ENCODE measurements at places on chromosomes 7 and 10.
A peak's percentile ranks its signal among the peaks of the same experiment; 100 is the strongest.

GRCh38 chr7:42856605-42856987 is 55.3 kb downstream of the C7orf25 start:
- no peak for DNase-seq

- DNase-seq: no peak
Observed at GRCh38 chr7:82593780-82594179, 150.2 kb upstream of the CACNA2D1 start.

GRCh38 chr7:27221201-27221797 is 21.3 kb upstream of the EVX1 start:
- no peak for DNase-seq

DNA sequence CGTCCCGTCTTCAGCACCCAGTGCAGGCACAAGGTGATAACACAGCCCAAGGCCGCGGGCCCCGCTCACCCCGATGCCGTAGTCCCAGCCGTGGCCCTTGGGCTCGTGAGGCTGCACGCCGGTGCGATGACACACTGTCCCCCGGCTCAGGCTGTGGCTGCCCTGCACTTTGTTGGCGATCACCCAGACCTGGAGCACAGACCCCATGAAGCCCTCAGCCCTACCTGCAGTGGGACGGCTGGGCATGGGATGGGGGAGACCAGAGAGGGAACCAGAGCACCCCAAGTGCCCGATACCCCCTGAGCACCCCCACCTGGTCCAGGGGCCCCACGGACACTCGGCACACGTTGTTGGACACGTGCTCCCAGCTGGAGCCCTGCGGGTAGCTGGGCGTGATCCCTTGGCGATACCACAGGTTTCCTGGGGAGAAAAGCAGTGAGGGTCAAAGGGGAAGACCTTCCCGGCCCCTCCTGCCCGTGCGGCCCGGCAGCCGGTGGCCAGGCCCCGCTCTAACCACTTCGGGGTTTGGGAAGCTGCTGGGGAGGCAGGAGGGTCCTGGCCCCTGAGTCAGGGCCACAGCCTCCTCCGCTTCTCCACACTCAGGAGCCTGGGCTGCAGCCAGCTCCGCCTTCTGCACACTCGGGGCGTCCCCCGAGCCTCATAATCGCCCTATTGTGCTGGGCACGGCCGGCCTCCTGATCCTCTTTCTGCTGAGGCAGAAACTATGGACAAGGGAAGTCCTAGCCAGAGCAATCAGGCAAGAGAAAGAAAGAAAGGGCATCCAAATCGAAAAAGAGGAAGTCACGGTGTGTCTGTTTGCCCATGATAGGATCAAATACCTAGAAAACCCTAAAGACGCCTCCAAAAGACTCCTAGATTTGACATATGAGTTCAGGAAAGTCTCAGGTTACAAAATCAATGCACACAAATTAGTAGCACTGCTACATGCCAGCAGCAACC is 6.7 kb downstream of the BHLHA15 start:
- DNase-seq: no peak

GRCh38 chr10:20953120-20953519 is 56.0 kb upstream of the NEBL start:
- DNase-seq: no peak

GRCh38 chr7:89133819-89134218 is 338.3 kb upstream of the TEX47 start:
- DNase-seq: no peak

DNA sequence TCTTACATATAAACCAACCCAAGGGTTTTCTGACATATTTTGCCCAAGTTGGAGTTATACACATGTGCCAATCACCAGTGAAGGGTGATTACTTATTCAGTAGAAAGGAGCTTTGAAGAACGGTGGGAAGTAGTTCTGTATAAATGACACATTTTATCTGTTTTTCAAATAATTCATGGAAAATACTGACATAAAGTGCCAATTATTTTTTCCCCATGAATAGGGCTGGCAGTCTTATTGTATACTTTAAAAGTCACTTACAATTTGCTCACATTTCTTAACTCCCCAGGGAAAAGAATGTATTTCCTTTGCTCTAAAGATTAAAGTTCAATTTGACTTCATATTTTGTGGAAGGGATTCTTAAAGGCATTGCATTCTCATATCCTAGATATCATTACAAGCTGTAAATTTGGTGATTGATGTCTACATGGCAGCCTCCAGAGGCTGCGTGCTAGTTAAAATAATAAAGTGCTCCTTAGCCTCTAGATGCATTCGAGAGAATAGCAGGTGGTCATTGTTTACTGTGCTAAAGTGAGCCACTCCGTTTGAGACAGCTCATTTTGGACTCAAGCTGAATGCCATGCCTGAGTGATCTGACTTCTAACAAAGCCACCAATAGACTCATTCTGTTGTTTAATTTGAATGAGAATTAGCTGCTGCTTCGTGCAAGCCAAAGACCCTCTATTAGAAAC is 148.8 kb upstream of the NRP1 start:
- no peak for DNase-seq

GRCh38 chr7:80647436-80647835 is 9.0 kb downstream of the CD36 start:
- no peak for DNase-seq

DNA sequence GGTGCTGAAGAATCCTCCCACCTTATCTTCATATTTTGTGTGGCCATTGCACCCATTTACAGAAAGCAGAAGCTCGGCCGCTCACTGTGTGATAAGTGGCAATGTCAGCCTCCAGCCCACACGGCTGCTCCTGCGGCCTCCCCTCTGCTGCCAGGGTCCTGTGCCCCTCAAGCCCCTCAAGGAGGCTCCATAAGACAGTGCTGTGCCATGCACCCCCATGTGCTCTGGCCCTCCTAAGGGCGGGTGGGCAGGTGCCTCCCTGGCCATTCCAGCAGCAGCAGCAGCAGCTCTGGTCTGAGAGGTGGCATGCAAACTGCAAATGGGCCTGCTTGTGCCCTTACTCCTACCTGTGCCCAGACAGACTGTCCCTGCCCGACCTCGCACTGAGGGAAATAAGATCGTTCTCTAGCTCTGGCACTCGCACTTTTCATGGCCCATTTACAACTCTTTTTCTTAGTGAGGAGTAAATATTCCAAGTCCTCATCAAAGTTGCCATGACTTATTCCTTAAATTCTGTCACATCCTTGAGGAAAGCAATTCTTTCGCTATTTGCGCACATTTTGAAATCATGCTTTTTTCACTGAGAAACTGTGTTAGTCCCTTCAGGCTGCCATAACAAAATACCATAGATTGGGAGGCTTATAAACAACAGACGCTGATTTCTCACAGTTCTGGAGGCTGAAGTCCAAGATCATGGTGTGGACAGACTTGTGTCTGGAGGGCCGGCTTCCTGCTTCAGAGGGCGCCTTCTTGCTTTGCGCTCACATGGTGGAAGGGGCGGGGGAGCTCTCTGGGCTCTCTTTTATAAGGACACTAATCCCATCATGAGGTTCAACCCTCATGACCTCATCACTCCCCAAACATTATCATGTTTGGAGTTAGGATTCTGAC is 187.8 kb downstream of the COBL start:
- no peak for DNase-seq

- DNase-seq: no peak
Observed at GRCh38 chr10:26815500-26815899, 45.3 kb downstream of the ABI1 start.

DNA sequence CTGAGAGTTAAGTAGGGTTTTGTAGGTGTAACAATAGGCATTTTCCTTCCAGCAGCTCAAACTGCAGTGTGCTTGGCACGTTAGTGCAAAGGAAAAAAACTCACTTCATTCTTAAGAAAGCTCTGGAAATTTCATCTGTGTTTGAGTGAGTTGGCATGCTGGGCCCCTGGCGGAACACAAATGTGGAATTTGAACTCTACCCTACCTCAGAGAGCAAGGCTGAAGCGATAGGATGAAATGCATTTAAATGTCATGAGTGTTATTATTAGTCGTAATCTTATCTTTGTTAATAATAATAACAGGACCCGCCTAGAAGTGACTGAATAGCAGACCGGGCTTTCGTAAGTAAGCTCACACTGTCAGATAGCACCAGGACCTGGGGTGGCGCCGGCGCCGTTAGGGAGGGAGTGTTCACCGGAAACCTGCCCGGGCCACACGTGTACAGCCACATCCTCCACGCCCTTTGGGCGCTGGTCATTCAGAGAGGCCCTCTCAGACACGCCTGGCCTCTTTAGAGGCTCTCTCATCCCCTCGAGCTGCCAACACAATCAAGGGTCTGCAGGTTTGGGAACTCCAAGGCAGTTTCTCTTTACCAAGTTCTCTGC is 63.5 kb downstream of the GRK5 start:
- no peak for DNase-seq

GRCh38 chr10:80442879-80443278 is 11.2 kb upstream of the TSPAN14 start:
- no peak for DNase-seq

DNA sequence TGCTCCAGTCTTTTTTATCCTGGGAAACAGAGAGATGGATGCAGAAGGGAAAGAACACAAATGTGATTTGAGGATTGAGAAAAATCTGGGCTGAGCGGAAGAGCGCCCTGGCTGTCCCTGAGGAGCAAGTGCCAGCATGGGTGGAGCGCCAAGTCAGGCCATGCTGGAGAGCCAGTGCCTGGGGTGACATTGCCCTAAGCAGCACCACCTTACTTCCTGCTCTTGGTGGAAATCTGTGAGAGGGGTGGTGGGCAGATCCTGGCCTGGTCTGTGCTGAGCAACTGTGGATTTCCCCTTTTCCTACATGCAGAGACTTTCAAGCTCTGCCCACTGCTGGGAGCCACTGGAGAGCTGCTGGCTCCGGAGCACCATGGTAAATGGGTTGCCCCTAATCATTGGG is 36.9 kb downstream of the DDIT4 start:
- no peak for DNase-seq

- DNase-seq: no peak
Observed at GRCh38 chr7:107907790-107908189, 16.8 kb downstream of the DLD start.

- no peak for DNase-seq
Observed at GRCh38 chr7:19362099-19362498, 216.9 kb upstream of the FERD3L start.

DNA sequence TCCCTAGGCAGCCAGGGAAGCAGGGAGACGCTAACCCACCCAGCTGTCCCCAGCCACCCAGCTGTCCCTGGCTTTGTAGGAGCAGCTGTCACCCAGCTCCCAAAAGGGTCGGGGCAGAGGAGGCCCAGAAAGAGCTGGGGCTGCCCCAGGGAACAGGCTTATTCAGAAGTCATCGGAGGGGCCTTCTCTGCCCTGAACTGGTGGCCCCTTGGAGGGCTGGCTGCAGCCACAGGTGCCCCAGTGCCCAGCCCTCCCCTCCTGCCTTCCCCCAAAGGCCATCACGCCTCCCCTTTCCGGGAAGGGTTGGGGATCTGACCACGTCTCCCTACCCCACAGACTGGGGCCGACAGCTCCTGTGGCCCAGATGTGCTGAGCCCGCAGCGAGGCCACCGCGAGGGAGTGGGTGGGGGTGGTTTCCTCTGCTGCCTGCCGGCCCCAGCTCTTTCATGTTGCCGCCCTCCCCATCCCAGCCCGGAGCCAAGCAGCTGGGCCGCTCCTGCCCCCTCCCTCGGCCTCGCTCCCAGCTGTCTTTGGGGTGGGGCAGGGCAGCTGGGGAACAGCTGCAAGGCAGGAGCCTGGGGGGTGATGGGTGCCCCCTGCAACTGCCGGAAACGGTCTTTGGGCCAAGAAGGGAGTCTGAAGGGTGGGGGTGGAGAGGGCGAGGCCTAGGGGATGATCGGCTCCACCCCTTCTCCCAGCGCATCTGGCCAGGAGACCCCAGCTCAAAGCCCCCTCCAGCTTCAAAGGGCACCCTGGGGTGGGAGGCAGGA is 16.8 kb downstream of the TRIM8 start:
- DNase-seq: peak; percentile 89

GRCh38 chr7:49172639-49173038 is 248.3 kb downstream of the CDC14C start:
- no peak for DNase-seq

GRCh38 chr7:45923290-45923689 is 2.2 kb upstream of the IGFBP3 start:
- DNase-seq: peak; percentile 86

- DNase-seq: no peak
Observed at GRCh38 chr7:47377741-47378140, 204.2 kb downstream of the TNS3 start.

- DNase-seq: no peak
Observed at GRCh38 chr10:101778781-101779543, 3.0 kb upstream of the FGF8 start.

DNA sequence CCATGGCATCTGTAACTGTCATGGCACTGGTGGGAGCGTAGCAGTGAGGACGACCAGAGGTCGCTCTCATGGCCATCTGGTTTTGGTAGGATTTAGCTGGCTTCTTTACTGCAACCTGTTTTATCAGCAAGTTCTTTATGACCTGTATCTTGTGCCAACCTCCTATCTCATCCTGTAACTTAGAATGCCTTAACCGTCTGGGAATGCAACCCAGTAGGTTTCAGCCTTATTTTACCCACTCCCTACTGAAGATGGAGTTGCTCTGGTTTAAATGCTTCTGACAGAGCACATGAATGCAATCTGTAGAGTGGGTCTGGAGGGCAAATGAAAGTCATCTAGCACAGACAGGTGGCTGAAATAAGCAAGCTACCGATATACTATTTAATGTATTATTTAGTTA is 55.3 kb upstream of the OPN4 start:
- no peak for DNase-seq

GRCh38 chr7:141366091-141366621 is 185.1 kb upstream of the AGK start:
- no peak for DNase-seq

DNA sequence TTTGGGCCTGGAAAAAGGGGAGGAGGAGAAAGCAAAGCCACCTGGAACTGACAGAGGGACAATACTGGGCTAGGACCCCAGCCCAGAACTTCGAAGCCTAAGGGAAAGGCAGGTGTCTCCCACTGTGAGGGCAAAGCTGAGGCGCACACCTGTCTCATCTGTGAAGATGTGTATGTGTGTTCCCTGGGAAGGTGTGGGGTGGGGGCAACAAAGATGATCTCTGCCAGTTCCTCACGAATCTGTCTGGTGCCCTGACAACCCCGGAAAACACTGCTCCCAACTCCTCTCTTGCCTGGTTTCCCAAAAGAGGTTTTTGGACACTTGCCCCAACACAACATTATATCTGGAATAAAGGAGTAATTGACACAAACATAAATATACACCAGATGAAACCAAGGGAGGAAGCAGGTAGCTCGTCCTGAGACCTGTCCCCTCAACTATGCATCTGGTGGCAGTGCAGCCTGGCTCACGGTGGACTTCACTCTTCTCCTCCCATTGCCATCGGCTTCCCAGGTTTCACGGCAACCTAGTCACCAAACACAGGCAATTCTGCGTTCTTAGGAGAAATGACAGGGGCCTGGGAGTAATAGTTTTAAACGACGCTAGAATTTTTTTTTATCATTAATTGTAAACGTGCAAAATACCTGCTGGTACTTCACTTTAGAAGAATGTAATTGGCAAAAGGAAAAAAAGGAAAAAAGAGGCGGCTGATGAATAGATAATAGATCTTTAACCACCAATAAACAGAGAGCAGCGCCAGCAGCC is 1.7 kb upstream of the EMX2 start:
- no peak for DNase-seq

DNA sequence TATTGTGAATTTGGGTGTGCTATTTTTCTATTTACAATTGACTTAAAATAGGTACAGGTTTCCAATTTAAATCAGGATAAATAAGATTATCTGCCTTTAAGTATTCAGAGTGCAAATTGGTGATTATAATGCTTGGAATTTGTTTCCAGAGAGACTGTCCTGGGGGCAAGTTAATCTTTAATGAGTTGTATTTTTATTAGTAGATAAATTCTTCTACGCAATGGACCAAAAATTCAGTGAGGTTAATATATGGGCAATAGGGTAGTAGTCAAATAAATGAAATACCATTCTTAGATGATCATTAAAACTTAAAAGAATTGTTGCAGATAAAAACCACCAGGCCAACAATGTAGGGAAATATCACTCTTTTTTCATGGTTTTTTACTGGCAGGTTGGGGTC is 3.4 kb downstream of the BICC1 start:
- no peak for DNase-seq

- DNase-seq: no peak
Observed at GRCh38 chr10:127899766-127900387, 7.0 kb upstream of the PTPRE start.
